ENCODE measurements at places on chromosomes 11 and 22.

- no peak for DNase-seq
Measured at GRCh38 chr11:119615882-119616196, 113.2 kb downstream of the NECTIN1 start.

- no peak for DNase-seq
Measured at GRCh38 chr11:27356624-27357222, 6.3 kb downstream of the CCDC34 start.

DNA sequence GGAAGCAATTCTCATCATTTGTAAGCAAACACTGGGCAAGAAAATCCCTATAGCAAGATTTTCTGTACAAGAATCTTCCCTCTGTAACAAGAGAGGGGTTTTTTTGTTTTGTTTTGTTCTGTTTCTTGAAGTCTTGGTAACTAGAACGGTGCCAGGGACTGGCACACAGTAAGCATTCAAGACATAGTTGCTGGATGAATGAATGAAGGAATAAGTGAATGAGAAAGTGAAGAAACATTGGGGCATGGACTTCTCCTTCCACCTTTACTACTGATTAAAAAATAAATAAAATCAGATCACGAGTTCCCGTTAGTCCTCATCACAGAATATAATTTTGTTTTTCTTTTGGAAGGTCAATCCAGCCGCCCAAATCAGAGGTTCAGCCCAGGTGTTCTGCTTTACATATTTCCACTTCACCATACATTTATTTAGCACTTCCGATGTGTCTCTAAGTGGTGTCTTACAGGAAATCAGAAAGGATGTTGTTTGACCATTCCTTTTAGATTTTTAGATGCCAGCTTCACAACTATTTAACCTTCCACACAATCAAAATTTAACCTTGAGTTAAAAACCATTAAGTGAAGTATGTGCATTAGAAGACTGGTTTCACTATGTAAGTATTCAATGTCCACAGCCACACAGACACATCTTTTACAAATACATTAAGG lies 281.2 kb downstream of the CADM1 start:
- DNase-seq: peak; percentile 82

DNA sequence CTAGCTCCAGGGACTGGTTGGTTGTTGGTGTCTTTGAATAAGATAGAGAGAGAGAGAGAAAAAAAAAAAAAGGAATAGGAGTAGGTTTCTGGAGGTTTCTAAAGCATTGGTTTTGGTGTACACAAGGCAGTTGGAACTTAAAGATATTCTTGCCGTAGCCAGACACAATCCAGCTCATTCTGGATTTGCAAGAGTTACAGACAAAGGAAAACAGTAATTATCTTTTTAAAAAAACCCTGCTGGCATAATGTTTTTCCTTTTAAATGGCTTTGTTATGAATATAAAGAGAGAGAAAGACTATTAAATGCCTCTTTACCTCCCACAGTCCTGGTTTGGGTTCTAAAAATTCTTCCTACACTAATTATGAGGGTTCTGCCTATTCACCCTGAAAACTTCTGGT lies 120.4 kb upstream of the RAG2 start:
- DNase-seq: no peak

- peak; percentile 24 for DNase-seq
Measured at GRCh38 chr22:21650823-21651520, 8.9 kb downstream of the SDF2L1 start.

GRCh38 chr22:39214383-39215069 lies 30.3 kb downstream of the PDGFB start:
- DNase-seq: peak; percentile 6

DNA sequence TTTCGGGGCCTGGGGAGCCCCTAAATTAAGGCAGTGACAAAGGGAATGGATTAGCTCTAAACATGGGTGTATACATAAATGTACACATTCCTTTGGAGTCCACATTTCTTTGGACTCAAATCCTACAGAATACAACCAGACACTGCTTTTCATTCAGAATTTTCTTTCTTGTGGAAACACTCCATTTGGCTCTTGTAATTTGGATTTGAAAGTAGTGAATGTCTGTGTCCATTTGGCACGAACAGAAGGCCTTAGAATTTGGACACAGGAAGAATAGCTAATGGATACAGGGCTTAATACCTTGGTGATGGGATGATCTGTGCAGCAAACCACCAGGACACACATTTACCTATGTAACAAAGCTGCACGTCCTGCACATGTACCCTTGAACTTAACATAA lies 399.5 kb downstream of the NELL1 start:
- no peak for DNase-seq

DNA sequence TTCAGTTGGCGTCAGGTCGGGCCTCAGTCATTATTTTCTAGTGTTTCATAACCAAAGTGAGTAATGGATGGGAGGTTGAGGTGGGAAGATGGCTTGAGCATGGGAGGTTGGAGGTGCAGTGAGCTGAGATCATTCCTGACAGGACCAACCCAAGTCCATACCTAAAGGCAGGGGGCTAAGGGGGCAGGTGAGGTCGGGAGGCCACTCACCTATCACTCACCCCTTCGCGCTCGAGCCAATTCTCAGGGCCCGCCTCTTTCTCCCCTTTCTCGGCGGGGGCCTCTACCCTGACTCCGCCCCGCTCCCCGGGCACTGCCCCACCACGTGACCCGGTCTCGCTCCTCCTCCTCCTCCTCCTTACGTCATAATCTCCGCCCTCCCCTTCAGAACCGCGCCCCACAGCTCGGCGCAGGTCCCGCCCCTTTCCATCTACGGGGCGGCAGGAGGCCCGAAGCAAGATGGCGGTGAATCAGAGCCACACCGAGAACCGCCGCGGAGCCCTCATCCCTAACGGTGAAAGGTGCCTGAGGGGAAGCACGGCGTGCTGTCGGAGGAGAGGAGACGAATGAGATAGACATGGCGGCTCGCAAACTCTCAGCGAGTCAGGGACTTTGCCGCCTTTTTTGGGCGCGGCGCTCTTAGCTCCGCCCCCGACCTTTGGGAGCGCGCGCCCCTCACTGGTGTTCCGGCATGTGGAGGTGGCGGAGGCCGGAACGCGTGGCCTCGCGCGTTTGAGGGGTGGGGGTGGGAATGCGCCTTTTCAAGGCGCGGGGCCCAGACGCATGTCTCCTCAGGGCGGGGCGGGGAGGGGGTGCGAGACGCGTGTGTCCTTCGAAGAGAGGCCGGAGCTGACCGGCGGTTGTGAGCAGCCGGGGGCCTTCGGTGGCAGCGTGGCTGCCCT lies at the start of gene WBP2NL:
TSS of gene WBP2NL (plus strand) at position 428 of the 901 bp plus-strand sequence. CDS start at position 459, 31 bp downstream.
- no peak for DNase-seq

DNA sequence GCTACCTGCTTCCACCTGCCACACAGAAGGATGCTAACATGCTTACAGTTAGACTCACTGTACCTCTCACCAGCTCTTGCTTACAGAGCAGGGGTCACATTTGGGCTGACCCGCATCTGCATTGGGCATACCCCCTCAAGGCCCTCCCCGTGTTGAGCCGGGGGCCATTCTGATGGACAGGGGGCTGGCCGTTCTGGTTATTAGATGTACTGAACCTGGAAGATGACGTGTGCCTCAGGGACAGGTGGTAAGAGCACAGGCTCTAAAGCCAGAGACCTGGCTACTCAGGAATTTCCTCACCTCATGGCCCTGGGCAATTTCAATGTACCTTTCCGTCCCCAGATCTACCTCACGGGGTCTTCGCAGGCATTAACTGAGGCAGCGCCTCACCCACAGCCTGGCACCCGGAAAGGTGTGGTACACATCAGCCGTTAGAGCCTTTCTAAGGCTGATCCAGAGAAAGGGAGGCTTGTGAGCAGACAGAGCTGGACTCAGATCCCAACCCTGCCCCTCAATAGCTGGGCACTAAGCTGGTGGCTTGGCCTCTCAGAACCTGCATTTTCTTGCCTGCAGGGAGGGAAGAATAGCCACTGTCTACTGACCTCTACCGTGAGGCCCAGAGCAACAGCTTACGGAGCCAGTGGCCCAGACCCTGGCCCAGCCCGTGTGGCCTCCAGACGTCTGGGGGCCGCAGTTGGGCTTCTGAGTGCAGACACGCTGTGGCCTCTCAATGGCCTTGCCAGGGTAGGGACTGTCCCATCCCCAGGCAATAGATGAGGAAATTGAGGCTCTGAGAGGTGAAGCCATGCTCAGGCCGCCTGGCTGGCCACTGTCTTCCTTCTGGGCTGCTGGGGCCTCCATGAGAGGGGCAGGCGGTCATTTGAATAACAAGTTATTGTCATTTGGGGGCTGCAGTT lies 100.6 kb downstream of the MORC2 start:
- no peak for DNase-seq

GRCh38 chr11:10454878-10455631 lies at the start of gene AMPD3:
AMPD3 (plus strand) TSS chr11:10455264; CDS start chr11:10461520, 6,256 bp downstream.
- DNase-seq: peak; percentile 49

- DNase-seq: no peak
Measured at GRCh38 chr11:124219126-124219525, 21.8 kb upstream of the OR8G1 start.

DNA sequence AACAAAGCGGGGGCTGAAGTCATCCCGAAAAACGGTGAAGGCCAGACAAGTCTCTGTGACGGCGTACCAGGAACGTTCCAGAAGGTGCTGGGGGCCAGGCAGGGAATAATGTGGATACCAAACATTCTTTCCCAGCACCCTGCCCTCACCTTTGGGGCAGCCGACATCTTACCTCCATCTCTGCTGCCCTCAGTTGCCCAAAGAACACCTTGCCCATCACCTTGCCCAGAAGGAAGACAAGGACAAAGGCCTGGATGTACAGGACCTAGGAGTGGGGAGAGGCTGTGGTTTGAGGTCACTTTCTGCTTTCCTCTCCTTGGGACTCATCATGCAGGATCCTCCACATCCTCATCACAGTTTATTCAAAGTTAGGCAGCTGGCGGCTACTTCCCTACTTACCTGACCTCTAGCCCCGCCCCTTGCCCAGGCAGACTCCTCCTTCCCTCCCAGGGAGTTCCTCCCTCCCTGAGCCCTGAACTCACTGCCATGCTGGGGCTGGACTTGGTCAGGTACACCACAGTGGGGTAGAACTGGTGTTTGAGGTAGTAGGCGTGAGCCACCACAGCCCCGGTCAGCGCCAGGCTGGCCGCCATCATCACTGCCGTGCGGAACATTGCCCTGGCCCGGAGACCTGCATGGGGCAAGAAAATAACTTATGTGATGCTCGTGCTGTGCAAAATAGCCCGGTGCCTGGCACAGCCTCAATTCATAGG lies 1.2 kb downstream of the SYVN1 start:
- peak; percentile 26 for DNase-seq
